ENCODE measurements at places on chromosomes 11 and 22.

- no peak for DNase-seq
These were observed 143.1 kb upstream of the MPPED2 start for GRCh38 chr11:30729187-30729713.

- DNase-seq: no peak
These were observed 9.8 kb downstream of the HDHD5 start for GRCh38 chr22:17149076-17149815.

GRCh38 chr11:108319541-108320145 is 96.8 kb downstream of the ATM start:
- DNase-seq: no peak

DNA sequence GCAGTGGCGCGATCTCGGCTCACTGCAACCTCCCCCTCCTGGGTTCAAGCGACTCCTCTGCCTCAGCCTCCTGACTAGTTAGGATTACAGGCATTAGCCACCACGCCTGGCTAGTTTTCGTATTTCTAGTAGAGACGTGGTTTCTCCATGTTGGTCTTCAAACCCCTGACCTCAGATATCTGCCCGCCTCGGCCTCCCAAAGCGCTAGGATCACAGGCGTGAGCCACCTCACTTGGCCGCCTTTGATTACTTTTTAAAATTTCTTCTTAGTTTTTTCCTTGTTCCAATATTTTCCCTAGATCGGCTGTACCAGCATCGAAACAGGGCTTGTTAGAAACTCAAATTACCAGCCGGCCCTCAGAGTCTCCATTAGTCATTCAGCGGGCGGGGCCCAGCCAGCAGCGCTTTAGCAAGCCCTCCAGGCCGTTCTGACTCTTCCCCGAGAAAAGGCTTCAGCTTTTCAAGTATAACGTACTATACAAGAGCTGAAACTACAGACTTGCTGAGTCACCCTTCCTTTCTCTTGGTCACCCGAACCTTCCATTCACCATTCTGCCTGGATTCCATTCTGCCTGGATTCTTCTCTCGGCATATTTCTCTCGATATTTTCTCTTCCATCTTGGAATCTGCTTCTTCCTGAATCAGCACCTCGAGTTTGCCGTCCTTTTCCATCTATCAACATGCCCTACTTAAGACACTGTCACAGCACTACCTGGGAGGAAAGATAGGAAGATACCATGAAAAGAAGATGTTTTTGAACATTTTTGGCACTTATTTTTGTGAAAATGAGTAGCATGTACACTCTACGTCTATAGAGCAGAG is 6.7 kb upstream of the CAPRIN1 start:
- no peak for DNase-seq

GRCh38 chr11:134645576-134645975 is 233.5 kb upstream of the B3GAT1 start:
- DNase-seq: no peak

- DNase-seq: no peak
These were observed 56.6 kb downstream of the FBXO7 start for GRCh38 chr22:32531228-32531627.
